Cortex of kidney (tissue), 1 donor: ENCODE measurements at places on chromosomes 12 and 14.

GRCh38 chr12:67355428-67356379 lies 86.5 kb downstream of the CAND1 start:
- DNase-seq: no peak

- no peak for DNase-seq
Measured at GRCh38 chr12:38053113-38053512, 263.5 kb upstream of the ALG10B start.

- no peak for DNase-seq
Measured at GRCh38 chr12:84811291-84811690, 101.3 kb downstream of the SLC6A15 start.

GRCh38 chr12:105995961-105996431 lies 142.8 kb downstream of the NUAK1 start:
- no peak for DNase-seq

DNA sequence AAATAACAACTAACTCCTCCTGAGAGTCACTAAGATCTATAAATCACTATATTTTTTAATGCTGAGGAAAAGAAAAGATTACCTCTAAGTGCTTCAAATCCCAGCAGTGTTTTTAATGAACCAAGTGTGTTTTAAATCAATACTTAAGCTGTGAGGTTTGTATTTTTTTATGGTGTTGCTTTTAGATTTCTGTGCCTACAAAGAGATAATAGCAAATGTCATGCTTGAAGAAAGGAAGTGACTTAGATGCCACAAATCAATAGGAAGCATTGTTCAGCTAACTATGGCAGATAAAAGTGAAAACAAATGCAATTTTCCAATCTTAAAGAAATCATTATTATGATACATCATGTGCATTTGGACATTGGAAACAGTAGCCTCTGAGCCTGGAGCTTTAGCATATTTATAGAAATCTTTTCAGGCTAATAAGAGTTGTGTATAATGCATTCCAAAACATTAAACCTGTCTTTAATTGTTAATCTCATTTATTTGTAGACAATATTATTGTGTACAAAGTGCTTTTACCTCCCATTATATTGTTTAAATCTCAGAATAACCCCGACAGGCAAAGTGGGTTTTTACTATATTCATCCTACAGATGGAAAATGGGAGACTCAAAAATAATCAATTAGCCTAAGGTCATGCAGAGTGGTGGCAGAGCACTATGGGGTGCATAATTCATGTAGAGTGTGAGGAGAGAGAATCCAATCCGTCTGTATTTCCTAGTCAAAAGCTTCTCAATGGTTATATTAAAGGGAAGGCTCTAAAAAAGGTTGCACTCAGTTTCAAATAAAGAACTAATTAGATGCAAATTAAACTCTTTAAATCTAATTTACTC lies 486.2 kb downstream of the NAV3 start:
- DNase-seq: no peak

GRCh38 chr12:26520109-26520508 lies 312.9 kb downstream of the ITPR2 start:
- DNase-seq: no peak

- no peak for DNase-seq
Measured at GRCh38 chr12:31343139-31343538, 17.2 kb upstream of the SINHCAF start.

DNA sequence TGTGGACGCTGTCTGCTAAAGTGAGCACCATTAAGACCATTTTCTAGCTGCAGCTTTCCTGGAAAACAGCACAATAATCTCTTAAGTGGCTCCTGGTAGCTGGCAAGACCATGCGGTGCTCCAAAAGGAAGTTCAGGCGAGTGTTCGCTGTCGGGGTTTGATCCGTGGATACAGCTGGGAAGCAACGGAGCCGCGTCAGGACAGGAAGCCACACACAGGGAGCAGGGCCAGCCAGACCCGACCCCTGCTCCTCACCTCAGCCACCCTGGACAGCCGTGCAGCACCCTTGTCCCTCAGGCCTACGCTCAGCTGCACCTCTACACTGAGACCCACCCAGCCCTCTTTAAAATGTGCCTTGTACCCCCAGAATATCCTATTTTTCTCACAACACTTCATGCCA lies 19.4 kb downstream of the ZFYVE21 start:
- DNase-seq: no peak

DNA sequence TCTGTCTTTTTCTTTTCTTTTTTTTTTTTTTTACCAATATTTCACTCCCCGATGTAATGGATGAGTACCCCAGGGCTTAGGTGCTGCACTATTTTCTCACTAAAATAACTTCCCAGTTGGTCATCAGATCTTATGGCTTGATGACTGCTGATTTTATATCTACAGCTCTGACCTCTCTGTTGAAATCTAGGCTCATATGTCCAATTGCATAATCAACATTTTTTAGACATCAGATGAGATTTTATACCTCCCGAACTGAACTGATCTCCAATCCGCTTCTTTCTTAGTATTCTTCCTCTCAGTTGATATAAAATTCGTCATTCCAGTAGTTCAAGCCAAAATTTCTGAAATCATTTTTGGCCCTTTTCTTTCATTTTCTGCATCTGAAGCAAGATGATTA lies 1236.5 kb downstream of the SLC16A7 start:
- no peak for DNase-seq

GRCh38 chr12:132139912-132140311 lies 4.2 kb downstream of the DDX51 start:
- no peak for DNase-seq

DNA sequence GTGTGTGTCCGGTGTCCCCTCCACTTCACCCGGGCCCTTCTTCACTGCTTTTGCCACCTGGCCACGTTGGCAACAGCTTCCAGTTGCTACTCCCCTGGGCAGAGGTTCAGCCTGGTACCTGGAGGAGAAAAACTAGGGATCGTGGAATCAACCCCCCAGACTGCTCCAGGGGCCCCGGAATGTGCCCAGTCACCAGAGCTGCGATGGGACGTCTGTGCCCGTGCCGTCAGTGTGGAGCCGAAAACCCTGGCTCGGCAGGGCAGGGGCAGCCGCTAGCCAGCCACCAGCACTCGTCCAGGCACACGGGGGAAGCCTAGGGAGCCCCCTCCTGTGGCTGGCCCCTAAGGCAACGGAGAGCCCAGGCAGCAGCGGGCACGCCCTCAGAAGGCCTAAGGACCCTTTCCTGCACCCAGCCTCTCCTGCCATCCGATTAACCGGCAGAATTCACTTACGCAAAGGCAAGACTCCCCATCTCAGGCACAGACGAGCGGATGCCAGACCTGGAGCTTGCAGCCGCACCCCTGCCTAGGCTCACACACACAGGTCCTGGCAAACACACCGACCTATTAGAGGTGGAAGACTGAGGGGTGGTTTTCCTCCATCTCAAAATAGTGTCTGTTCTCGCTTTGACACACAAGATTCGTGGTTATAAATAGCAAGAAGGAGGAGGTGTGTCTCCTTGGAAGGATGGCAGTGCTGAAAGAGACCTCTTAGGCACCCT lies 62.6 kb downstream of the FBXL14 start:
- no peak for DNase-seq

- no peak for DNase-seq
Measured at GRCh38 chr12:88351146-88351545, 209.0 kb downstream of the TMTC3 start.

- no peak for DNase-seq
Measured at GRCh38 chr14:89227496-89227836, 189.6 kb downstream of the FOXN3 start.

- no peak for DNase-seq
Measured at GRCh38 chr12:88360343-88360742, 218.2 kb downstream of the TMTC3 start.

- DNase-seq: no peak
Measured at GRCh38 chr12:52210186-52210924, 18.5 kb upstream of the KRT80 start.

GRCh38 chr12:118436002-118436730 lies 59.8 kb downstream of the SUDS3 start:
- no peak for DNase-seq

- no peak for DNase-seq
Measured at GRCh38 chr12:43072431-43072830, 479.6 kb downstream of the ADAMTS20 start.

DNA sequence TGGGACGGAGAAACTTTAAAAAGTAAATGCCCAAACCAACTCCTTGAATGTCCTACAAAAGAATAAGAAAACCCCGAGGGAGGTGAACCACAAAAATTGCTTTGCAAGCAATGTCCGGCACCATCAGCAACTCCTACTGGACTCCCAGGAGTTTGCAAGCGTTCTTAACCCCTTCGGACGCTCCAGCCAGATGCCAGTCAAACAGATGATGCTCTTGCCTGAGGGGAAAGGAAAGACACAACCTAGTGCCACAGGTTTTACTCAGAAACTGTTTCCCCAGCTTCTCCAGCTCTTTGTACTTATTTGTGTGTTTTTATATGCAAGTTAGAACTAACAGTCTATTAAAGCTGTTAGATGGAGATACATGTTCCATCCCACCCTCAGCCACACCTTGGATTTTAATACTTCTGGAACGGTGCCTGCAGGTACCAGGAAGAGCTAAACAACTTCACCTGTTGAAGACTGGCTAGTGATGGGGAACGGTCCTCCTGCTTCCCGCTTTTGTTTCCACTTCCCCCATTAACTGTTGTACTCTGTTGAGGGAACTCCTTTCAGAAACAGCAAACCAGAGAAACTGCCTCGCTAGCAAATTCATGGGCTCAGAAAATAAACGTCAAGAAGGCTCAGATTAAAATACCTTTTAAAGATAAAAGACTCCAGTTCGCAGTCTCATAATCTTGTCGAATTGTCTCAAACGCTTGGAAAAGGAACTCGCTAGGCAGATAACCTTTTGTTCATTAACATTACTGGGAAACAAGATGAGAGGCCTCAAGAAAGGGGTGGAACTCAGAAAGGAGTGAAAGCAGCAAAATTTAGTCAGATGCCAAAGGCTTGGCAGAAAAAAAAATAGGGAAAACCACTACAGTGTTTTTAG lies 1.1 kb upstream of the FERMT2 start:
- no peak for DNase-seq

- DNase-seq: no peak
Measured at GRCh38 chr14:22088614-22089342, 415.2 kb upstream of the OR4E1 start.

DNA sequence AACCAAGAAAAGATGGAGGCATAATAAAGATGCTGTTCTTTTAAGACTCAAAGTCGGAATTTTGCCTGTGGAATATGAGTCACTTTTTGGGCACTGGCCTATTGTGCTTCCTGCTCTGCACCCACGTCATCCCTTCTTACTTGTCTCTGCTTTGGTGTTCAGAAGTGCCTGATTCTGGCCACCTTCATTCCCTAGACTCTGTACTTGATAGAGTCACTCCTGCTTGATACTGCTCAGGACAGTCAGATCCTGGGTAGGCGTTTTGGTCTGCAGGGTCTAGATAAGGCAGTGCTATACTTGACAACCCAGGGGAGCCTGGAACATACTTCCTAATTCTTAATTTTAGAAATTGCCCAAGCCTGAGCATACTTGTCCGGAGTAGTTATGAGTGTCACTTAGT lies 1.9 kb downstream of the LRRK2 start:
- no peak for DNase-seq

DNA sequence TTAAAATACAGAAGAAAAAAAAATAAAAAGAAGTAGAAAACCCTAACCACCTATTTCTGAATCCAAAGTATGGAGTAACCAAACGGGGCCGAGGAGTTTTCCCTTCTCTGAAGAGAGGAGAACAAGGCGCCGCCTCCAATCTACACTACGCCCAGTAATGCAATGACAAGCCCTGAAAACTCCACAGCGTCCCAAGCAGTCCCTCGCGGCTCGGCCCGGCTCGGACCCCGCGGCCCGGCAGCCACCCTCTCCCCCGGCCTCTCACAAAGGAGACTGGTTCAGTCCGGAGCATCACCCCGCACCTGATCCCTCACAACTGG lies 371 bp downstream of the CHD8 start:
- DNase-seq: no peak

GRCh38 chr12:117328556-117329100 lies 32.8 kb downstream of the NOS1 start:
- DNase-seq: no peak

DNA sequence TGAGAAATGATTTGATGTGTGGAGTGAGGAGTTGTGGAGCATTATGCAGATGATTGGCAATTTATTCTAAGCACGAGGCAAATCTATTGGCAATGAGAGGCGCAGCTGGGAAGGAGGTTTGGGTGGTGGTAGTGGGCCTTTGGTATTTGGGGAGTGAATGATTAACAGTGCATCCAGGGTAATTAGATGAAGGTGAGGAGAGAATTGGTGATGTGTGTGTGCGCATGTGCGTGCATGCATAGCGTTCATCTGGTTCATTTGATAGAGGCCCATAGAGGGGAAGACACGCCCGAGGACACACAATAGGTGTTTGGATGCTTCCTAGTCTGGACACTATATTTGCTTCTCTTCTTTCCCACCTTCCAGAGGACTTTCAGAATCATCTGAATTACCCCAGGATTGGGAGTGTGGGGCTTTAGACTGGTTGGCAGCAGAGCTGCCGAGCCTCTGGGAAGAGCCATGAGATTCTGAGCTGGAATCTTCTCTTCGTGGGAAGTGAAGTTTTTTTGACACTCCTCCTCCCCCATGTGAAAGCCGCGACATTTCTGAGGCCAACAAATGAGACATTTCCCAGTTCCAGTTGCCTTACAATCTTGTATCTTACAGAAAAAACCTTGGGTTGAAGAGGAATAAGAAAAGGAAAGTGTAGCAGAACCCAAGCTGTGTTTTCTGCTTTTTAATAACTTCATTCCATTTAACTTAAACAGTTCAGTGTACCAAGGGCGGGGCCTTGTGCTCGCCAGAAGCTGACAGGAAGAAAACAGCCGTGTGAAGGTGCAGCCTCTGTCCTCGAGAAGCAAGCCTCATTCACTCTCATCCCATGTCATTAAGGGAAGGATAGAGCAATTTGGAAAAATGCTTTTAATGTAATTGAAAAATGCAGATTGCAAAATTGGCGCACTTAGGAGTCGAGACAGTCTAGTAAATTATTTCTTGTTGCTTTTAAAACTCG lies 65.2 kb downstream of the SLC25A47 start:
- DNase-seq: no peak

DNA sequence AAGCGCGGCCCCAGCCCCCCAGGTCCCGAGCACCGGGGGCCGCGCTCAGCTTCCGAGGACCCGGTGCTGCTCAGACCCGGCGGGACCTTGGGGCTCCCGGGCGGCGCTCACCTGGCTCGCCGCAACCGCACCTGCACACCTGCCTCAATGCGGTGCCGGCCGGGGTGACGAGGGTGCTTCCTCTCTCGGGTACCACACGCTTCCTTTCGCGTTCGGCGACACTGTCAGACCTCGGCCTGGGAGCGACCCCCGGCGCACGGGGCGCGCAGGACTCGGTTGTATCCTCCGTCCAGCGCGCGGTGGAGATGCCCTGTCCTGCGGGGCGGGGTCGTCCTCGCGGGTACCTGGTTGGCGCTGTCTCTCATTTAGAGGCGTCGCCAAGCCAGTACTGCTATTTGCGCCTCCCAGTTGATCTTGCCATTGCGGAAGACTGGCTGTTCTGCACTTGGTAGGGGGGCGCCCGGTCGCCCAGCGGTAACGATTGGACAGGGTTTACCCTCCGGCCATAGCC lies 718 bp downstream of the PACS2 start:
- DNase-seq: no peak
